ENCODE measurements at places on chromosomes 1 and 21.

DNA sequence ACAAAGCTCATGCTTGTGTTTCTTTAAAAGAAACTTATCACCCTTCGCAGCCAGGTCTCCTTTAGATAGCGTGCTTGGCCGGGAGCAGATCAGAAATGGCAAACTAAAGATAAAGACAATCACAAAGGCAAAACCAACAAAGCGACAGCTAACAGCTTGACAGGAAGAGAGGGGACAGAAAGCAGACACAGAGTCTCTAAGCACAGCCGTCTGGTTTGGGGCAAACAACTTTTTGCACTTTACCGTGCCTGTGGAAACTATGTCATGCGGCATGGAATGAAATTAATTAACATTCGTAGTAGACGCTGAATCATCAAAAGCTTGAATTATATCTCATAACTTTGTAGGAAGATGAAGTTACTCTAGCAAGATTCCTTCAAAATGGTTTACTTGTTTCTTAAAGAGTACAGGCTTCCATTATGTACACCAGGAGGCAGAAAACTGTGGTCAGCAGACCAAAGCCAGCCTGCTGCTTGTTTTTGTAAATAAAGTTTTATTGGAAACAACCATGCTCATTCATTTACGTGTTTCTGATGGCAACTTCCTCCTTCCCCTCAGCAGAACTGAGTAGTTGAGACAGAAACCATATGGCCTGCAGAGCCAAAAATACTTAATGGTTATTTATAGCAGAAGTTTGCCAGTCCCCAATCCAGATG is 183.2 kb downstream of the KIF26B start:
- no peak for DNase-seq

GRCh38 chr1:79693441-79694114 is 687.0 kb upstream of the ADGRL4 start:
- DNase-seq = no peak

- no peak for DNase-seq
These were observed 18.2 kb downstream of the C1orf87 start for GRCh38 chr1:60055336-60055735.

GRCh38 chr1:63721531-63722189 is 52.2 kb upstream of the ROR1 start:
- DNase-seq = no peak

GRCh38 chr1:50651476-50652263 is 228.4 kb upstream of the DMRTA2 start:
- no peak for DNase-seq

DNA sequence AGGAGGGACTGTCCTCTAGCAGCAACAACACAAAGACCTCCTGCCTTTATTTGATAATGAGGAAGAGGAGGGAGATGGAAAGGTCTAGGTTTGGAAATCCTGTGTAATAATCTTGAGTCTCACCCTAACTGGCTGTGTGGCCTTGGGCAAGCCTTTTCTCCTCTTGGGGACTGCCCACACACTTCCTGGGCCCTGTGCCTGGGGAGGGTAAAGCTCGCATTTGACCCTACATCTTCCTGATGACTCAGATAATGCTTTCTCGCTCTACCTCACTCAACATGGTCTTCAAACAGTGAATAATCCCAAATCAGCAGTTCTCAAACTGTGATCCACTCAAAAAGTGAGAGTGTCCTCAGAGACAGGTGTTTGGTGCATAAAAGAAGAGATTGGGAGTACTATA is 81.2 kb downstream of the VWA5B1 start:
- DNase-seq = no peak

DNA sequence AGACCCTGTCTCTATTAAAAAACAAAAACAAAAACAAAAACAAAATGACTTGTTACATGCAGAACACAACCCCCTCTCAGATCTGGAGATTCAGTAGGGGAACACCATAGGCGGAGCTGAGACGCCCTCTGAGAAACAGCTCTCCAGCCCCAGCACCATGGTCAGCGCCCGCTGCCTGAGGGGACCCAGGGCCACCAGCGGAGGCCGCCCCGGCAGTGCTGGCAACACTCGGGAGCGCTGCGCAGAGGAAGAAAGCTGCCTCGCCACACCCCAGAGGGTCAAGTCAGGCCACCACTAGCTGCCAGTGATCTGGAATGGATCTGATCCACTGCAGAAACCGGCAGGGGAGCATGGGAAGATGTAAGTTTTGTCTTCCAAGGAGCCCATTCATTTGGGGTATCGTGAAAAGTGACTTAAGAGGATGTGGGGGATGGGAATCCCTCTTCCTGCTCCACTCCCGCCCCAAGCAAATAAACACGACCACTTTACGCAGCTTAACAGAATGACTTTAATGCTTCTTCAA is 3.1 kb downstream of the ACTA1 start:
- DNase-seq = no peak

DNA sequence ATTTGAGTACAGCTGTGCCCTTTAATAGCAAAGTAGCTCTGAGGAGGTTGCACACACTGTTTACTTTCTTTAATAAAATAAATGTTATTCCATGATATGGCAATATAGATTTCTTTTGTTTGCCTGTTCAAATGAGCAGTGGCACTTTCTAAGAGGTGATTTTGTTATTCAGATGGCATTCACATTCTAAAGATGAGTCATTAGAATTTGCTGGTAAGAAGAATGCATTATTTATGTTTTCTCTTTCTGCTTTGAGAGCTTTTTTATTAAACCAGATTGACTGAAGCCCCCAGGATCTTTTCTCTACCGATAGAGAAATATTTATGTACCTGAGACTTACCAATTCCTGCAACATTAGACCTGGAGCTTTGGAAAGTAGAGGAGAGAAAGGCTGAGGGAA is 11.2 kb upstream of the LEPR start:
- no peak for DNase-seq

DNA sequence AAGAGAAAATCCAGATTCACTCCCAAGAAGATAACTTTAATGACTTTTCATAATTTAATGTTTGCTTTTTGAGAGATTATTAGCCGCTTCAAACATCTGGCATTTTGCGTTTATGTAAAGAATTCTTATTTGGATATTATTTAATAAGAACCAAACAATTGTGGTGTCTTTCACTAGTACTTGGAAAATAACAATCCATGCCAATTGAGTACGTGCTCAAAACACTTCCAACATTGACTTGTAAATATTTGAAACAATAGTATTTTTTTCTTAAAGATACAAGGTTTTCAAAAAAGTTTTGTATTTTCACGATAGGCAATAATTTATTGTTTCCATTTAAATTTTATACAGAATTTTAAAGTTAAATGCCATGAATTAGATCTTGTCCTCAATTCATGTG is 498.7 kb downstream of the AMY1C start:
- no peak for DNase-seq

GRCh38 chr1:99650773-99651437 is 5.0 kb downstream of the PALMD start:
- DNase-seq = no peak

DNA sequence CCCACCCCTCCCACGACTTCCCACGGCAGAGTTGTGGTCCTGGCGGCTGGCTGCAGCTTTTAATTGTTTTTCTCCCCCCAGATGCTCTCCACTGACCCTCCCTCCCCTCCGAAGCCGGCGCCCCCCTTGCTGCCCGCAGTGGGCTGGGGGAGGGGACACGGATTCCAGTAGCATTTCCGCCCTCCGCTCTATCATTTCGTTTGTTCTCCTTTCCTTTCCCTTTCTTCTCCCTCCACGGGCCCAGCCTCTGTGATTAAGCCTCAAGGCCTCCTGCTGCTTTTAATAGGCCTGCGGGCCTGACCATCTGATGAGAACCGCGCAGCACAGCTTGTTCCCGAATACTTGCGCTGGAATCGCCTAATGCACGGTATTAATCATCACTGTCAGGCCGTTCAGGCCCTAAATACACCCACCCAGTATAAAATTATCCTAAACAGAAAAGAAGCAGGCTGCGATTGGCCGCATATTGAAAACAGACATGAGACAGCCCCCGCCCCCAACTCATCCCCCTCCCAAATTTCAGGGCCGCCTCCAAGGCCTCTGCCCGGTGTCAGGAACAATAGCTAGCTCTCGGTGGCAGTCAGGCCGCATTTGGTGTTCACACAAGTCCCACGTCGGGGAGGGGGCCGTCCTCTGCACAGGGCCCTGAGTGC is 102.0 kb upstream of the ARHGEF16 start:
- no peak for DNase-seq

GRCh38 chr1:178536844-178537371 is 24.0 kb downstream of the TEX35 start:
- no peak for DNase-seq

DNA sequence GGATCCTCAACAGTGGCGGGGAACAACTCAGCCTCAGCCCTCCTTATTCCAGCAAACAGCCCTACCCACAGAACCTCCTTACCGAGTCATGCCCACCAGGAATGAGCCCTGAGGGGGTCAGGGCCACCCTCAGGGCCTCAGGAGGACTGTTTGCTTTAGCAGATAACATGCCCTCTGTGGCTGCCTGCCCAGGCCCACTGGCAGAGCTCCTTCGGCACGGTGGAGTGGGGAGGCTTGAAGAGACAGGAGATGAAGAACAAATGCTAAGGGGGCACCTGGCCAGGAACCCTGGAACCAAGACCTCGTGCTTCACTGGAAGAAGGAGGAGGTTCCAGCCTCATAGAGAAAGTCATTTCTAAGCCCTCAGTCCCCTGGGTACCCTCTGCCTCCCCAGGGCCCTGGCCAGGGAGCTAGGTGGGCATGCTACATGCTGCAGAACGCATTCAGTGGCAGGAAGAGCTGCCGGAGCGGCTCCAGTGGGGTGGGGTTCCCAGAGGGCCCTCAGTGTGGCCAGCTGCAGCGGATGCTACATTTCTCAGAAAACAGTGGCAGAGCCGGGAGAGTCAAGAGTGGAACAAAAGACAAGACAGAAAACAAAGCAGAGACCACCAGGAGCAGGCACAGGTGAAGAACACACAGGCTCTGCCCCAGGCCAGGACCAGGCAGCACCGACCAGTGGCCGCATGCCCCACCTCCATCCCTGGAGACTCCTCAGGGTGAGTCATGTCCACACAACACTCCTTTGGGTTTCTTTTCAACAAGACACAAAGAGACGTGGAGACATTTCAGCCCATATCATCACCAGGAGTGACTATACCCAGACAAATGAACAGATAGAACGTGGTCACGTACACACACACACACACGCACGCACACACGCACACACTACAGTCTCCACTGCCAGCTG is 39.8 kb downstream of the RIMS3 start:
- DNase-seq = no peak

DNA sequence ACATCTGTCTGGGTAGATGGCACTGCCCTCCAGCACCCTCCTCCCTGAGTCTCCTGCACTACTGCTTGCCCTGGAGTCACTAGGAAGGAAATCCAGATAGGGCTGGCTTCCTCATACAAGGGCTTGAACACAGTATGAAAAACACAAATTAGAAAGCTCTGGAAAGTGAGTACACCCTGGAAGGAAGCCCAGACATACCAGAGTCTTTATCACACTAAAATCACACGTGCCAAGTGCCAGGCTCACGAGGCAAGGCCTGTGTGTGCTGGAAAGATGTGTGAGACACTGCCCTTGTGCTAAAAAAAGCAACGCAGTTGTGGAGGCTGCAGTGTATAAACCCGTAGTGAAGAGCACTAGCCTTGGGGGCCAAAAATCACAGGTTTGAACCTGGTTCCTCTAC is 28.3 kb upstream of the S100A7 start:
- DNase-seq = no peak

GRCh38 chr1:12622506-12622905 is 4.5 kb upstream of the DHRS3 start:
- DNase-seq = no peak

- no peak for DNase-seq
These were observed 20.0 kb upstream of the BCAR3 start for GRCh38 chr1:93701629-93702028.

DNA sequence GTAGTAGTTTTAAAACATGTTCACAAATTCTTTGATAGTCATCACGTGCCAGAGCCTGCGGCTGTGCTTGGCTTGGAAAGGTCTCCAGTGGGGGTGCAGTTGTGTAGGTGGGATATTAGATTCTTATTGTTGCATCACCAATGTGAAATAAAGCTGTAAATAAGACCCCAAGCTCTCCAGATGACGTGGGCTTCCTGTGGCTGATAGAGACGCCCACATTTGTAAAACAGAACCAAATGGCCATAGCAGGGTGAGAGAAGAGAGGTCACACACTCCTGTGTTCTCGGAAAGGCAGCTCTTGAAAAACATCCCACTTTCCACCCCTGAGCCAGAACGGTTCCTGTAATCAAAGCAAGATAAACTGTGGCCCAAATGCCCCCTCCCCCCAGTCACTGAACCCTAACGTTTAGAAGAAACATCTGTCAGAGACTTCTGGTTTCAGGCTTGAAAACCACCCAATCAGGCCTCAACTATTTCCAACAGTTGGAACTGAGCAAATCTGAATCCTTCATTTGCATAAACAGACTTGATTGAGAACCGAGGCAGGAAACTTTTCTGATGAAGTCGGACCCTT is 6.6 kb upstream of the NTPCR start:
- no peak for DNase-seq

- DNase-seq = no peak
These were observed 44.3 kb upstream of the SYT14 start for GRCh38 chr1:209893751-209894150.

DNA sequence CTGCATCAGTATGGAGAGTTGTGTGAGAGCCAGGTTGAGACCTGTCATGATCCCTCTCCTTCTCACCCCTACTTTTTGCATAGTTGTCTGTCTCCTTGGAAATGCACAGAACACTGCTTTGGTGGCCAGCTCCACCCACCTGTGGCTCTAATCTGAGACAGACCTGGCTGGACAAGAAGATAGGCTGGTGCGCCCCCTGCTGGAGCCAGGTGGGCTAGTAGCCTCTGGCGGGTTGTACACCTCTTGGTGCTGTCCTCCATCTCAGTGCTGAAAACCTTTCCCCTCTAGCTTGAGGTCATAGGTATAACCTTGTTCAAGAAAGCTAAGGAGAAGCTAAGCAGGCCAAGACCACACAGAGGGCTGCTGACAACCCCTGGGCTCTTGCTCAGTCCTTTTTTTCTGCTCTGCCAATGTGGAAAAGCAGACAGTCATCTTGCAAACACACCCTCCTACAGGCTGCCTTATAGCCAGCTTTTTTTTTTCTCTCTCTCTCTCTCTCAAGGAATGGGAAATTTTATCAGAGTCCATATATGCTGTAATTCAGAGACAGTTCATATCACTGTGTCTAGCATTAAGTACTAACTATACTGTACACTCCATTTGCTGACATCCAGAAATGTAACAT is 58.8 kb upstream of the SPATA6 start:
- no peak for DNase-seq
